ENCODE measurements at places on chromosomes 6 and 20.

DNA sequence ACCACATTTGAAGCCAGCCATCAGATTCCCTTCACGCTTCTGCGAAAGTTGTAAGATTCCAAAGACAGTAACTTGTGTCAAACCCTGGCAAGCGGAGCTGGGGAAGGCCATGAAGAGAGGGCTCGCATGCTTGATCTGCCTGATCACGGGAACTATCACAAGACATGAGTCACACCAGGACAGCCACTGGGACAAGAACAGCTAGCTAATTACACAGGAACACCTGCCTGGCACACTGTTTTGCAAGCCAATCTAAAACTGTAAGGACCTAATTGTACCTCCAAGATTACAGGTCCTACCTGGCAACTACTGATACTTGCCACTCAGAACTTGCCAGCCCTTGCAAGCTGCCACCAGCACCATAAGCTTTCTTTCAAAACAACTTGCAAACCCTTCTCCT, 289.3 kb downstream of the KIF16B start:
- no peak for DNase-seq

- DNase-seq, result no peak
These were observed 5.5 kb downstream of the ELMO2 start for GRCh38 chr20:46400828-46401477.

DNA sequence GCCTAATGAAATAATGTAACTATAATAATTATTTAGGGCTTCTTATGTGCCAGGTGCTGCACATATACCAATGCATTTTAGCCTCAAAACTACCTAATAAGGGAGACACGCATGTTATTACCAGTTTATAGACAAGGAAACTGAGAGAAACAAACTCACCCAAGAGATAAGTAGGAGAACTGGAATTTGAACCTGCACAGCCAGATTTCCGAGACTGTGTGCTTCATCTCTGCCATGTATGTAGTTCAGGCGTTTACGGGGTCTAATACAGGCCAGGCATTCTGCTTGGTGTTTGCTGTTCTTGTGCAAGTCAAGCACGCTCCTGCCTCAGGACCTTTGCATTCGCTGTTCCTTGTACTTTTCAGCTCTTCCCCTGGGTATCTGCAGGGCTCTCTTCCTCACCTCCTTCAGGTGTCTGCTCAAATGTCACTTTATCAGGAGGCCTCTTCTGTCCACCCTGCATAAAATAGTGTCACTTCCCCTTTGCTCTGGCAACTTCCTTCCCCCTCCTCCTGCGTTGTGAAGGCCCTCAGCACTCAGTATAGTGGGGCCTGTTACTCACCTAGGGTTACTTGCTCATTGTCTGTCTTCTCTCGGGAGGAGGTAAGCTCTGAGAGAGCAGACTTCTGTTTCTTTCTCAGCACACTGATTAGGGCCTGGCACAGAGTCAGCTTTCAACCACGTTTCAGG, 6.1 kb upstream of the NSFL1C start:
- peak; percentile 65 for DNase-seq

DNA sequence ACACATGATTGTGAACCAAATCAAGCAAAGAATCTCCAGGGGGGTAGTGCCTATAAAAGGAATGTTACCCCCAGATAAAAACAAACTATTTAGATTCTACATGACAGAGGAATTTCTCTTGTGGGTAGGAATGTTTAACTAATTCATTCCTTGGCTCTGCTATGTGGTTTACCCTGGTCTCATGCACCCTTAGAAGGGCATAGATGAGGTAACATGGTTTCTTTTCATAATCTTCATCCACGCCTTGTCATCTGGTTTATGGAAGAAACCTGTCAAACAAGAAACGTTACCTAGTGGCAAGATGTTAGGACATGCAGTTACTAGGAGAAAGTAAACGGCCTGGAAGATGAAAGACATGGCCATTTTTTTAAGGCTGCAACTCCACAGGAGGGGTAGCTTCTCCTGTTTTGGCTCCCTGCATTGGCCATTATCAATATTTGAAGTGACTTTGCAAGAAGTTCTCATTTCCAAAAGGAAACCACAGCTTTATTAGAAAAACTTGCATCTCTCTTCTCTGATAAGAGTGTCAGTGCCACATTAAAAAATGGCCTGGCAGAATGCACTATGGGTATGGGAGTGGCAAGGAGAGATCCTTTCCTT, 45.5 kb downstream of the STX11 start:
- no peak for DNase-seq

DNA sequence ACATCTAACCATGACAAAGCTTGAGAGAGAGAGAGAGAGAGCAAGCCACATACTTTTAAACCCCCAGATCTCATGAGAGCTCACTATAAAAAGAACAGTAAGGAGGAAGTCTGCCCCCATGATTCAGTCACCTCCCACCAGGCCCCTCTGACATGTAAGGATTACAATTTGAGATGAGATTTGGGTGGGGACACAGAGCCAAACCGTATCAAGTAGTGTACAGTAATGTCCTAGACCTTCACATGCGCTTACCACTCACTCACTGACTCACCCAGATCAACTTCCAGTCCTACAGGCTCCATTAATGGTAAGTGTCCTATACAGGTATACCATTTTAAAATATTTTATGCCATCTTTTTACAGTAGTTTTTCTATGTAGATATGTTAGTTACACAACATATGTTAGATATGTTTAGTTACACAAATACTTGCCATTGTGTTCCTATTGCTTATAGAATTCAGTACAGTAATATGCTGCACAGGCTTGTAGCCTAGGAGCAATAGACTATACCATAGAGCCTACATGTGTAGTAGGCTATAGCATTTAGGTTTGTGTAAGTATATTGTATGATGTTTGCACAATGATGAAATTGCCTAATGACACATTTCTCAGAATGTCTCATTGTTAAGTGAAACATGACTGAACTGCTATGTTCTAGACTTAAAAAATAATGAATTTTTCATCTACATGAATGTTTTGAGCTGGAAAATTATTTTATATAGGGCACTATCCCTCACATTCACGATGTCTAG, 11.7 kb downstream of the TSPYL1 start:
- DNase-seq, result no peak

- DNase-seq, result no peak
These were observed 354.2 kb downstream of the GRIK2 start for GRCh38 chr6:101747716-101748115.

DNA sequence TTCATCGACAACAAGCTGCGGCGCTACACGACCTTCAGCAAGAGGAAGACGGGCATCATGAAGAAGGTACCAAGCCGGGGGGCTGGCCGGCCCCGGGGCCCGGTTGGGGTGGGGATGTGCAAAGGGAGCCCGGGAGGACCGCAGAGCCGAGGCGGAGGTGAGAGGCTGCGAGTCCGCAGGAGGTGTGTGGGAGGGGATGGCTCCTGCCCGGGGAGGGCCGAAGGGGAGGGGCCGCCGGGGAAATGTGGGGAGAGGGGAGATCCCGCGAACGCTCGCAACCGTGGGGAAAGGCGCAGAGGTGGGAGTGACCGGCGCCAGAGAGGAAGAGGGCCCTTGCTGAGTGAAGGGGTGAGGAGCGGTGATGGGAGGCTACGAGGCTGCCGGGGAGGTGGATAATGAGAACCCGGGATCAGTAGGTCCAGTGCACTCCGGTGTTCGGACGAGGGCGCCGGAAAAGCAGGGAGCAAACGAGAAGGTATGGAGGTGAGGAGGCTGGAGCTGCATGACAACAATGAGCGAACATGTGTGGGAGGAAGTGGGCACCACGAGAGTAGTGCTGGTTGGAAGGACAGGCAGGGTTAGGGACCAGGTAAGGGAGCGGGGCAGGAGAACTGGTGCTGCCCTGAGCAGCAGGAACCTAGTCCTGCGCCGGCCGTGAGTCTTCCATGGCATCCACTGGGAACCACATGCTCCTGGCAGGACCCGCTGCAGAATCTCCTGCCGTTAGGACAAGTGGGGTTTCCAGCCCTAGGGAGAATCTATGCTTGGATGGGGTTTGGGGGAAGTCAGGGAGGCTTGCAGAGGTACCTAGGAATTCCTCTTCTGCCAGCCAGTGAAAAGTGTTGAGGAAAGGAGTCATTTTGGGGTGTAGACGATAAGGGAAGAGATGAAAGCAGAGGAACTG, 1.3 kb downstream of the SRF start:
- peak; percentile 23 for DNase-seq

DNA sequence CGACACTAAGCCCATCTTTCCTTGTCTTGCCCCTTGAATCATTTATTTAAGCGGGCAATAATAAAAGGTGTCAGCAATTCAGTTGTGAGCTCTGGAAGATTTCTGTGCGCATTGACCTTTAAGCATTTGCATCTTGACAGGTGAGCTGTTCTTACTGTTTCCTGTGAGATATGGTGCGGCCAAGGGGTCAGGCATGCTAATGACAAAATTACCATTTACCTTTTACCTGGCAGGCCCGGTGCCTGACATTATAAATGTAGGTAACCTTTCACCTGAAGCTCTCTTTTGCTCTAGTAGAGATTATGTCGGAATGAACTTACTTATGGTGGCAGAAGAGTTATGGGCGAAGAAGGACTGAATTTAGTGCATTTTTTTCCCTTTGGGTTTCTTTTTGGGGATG, 89.3 kb upstream of the EEF1E1 start:
- DNase-seq, result no peak

GRCh38 chr6:107719160-107719559, 105.0 kb downstream of the SCML4 start:
- DNase-seq, result no peak

- DNase-seq, result no peak
These were observed 131.6 kb upstream of the SOX4 start for GRCh38 chr6:21461844-21462518.

DNA sequence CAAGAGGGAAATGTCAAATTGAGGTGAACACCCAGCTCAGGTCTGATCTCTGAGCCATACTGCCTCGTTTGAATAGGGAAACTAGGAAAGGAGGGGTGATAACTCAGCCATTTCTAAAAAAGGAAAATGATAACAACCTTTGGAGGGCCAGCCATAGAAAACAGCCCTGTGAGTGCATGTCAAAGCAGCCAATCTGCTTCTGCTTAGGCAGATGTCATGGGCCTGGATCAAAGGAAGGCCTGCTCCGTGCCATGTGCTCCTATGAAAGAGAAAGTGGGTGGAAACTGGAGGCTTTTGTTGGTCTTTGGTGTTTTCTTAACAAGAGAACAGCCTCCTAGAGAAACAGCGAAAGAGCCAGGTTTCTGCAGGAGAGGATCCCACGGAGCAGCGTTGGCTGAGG, 428.0 kb downstream of the DHX35 start:
- no peak for DNase-seq

DNA sequence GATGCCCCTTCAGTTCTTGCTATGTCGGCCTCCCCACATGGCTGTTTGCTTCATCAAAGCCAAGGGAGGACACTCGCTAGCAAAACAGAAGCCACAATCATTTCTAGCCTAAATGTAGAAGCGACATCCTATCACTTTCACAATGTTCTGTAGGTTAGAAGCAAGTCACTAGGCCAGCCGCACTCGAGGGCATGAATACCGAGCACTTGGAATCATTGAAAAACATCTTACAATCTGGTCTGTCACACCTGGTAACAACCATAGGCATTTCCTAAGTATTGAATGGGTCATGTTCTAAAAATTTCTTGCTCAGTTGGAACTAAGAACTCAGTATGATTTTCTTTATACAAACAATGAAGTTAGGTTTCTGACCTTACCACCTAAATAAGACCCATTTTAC, 192.3 kb downstream of the AIG1 start:
- no peak for DNase-seq

DNA sequence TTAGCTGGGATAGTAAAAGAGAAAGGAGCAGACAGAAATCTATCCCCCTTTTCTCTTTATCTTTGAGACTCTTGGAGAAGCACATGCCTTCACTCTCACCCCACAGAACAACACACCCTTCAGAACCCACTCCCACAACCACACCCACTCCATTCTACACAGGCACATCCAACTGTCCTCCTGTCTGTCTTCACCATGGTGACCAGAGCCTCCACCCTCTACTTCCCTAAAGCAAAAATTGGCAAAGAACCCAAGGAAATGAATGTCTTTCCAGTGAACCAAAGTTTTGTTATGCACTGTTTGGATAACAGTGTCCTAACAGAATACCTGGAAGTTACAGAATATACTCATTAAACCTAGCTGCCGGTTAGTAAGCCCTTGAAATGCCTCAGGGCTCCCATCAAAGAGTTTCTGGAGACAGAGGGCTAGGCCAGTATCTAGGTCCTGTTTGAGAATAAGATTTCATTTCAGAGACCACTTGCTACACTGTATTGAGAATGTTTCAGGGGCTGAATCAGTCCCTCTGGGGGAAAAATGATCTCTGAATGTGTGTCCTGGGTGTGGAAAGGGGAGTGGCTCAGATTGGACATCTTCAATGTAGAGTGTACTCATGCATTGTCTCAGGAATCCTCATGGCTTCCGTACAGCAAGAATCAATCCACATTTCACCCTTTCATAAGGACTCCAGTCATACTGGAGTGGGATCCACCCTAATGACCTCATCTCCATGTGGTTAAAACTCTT, 101.1 kb downstream of the LY86 start:
- no peak for DNase-seq

- DNase-seq, result no peak
These were observed 112.0 kb upstream of the MTHFD1L start for GRCh38 chr6:150753371-150754064.

GRCh38 chr6:166463359-166464067, 80.8 kb upstream of the MPC1 start:
- DNase-seq, result peak; percentile 96

GRCh38 chr6:127886603-127887002, 14.3 kb downstream of the THEMIS start:
- no peak for DNase-seq

GRCh38 chr6:109347779-109348178, 34.5 kb downstream of the CD164 start:
- no peak for DNase-seq

DNA sequence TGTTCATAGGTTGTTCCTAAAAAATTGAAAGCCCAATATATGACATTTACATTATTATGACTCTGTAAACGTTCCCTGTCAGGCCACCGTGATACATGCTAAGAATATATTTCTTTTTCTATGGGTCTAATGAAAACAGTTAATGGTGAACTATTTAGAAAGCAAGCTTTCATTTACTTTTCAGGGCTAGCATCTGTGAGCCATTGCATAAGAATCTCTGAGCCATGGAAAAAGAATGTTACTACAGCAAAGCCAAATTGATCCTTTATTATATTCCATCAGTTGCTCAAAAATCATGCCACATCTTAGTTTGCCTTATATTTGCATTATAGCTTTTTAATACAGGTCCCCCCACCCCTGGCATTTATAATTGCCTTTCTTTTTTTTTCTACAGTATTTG, 275.5 kb downstream of the ZFAND3 start:
- DNase-seq, result no peak

- no peak for DNase-seq
These were observed 114.5 kb downstream of the SLC22A3 start for GRCh38 chr6:160462551-160463109.

DNA sequence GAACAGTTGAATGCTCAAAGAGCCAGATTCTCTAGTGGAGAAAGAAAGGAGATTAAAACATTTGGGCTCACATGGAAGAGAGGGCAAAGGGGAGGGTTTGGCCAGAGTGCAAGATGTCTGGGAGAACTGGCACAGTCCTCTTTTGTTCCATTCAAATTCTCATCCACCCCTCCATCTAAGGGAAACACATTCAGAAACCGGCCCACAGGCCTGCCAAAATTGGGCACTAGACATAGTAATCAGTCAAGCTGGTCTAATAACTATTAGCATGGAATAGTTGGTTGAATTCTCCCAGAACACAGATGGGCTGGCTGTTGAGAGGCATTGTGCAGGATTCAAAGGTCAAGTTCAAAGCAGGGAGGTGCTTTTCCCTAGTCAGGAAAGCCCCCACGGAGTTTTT, 341.4 kb upstream of the IRAK1BP1 start:
- DNase-seq, result no peak
